ENCODE measurements at places on chromosomes 7 and 10.

- no peak for DNase-seq
These were observed 68.3 kb upstream of the CABCOCO1 start for GRCh38 chr10:61594430-61594829.

- no peak for DNase-seq
These were observed 34.1 kb upstream of the TSPAN33 start for GRCh38 chr7:129110258-129110981.

- no peak for DNase-seq
These were observed 15.3 kb downstream of the ECHDC3 start for GRCh38 chr10:11757454-11757820.

GRCh38 chr10:84140036-84140379, 699 bp downstream of the GHITM start:
- no peak for DNase-seq
